ENCODE measurements at places on chromosomes 7 and 10.

GRCh38 chr10:77699080-77699645 lies 61.6 kb upstream of the KCNMA1 start:
- no peak for DNase-seq

GRCh38 chr7:6020371-6021286 lies 10.5 kb upstream of the ANKRD61 start:
- no peak for DNase-seq

GRCh38 chr10:126252884-126253610 lies 135.2 kb downstream of the ADAM12 start:
- no peak for DNase-seq

GRCh38 chr7:148148456-148148855 lies 442.1 kb upstream of the C7orf33 start:
- DNase-seq, result no peak

- DNase-seq, result no peak
These were observed 71.9 kb downstream of the WIPF3 start for GRCh38 chr7:29878081-29878688.

- DNase-seq, result no peak
These were observed 134.3 kb upstream of the ZMIZ1 start for GRCh38 chr10:78934532-78934898.

DNA sequence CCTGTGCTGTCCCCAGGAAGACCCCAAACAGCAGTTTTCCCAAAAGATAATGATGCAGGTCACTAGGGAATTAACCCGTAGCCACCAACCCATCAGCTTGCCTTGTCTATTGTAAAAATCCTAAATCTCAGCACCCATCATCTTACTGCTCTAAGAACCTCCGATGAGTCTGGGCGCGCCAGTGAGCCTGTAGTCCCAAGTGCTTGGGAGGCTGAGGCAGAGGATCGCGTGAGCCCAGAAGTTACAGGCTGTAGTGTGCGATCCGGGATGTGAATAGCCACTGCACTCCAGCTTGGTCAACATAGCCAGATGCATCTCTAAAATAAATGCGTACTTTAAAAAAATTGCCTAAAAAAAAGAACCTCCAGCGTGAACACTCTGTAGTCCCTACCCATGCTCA lies 951 bp downstream of the AS3MT start:
- DNase-seq, result no peak

GRCh38 chr10:127996586-127996985 lies 89.7 kb downstream of the PTPRE start:
- no peak for DNase-seq

GRCh38 chr10:79242620-79243152 lies 104.6 kb upstream of the PPIF start:
- peak; percentile 91 for DNase-seq

DNA sequence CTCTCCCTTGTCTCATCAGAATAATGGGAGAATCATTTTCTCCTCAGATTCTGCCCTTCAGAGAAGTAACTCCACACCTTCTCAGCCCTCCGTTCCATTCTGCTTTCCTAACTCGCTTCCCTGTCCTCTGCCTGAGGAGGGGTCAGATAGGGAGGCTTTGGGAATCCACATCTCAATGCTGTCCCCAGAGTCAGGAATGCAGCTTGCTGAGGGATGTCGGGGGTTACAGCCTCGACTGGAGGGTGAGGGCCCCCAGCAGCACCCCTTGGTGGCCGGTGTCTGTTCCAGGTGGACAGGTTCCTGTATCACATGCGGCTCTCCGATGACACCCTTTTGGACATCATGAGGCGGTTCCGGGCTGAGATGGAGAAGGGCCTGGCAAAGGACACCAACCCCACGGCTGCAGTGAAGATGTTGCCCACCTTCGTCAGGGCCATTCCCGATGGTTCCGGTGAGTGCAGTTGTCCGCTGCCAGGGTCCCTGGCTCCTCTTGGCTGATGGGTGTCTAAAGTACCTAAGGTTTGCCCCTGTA lies 6.9 kb downstream of the HKDC1 start:
- no peak for DNase-seq

- no peak for DNase-seq
These were observed 167.4 kb upstream of the SH2B2 start for GRCh38 chr7:102119213-102119651.

DNA sequence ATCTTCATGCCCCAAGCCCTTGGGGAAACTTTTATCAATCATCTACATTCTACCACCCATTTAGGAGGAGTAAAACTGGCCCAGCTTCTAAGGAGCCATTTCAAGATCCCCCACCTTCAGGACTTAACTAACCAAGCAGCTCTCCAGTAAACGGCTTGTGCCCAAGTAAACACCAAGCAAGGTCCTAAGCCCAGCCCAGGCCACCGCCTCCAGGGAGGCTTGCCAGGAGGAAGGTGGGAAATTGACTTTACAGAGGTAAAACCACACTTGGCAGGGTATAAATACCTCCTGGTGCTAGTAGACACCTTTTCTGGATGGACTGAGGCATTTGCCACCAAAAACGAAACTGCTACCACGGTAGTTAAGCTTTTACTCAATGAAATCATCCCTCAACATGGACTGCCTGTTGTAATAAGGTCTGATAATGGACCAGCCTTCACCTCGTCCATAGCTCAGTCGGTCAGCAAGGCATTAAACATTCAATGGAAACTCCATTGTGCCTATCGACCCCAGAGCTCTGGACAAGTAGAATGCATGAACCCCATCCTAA lies 5.6 kb downstream of the AKR1B15 start:
- DNase-seq, result no peak

GRCh38 chr10:16259726-16260125 lies 177.1 kb upstream of the PTER start:
- no peak for DNase-seq

GRCh38 chr10:18261063-18261610 lies 120.9 kb downstream of the CACNB2 start:
- DNase-seq, result no peak

GRCh38 chr10:113356794-113357680 lies 195.8 kb upstream of the HABP2 start:
- DNase-seq, result no peak

- DNase-seq, result no peak
These were observed 196.3 kb downstream of the CDCA7L start for GRCh38 chr7:21749378-21749777.

GRCh38 chr7:92557249-92557648 lies 28.7 kb downstream of the RBM48 start:
- no peak for DNase-seq

GRCh38 chr10:97744405-97745035 lies 7.6 kb downstream of the ZFYVE27 start:
- DNase-seq, result no peak

- no peak for DNase-seq
These were observed 157.8 kb downstream of the FGFR2 start for GRCh38 chr10:121440461-121440860.

DNA sequence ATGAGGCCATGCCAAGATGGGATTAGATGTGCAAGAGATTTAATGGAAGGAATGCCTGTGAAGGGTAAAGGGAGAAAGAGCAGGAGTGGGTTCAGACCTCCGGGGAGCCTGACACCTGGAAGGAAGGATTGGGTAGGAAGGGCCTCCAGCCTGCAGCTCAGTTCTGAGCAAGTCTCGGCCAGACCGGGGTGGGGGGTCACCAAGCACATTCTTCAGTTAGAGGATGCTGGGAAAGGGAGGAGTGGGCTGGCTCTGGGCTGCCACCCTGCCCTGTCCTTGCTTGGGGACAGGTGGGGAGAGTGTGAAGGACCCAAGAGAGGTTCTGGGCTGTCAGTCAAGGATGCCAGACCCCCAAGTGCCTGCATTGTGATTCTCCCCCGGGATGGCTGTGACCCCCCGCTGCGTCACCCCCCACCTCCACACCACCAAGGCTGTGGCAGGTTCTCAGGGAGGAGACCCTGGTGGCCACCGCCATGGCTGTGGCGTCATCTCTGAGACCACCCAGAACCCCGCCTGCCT lies 16.5 kb upstream of the PRKAG2 start:
- DNase-seq, result no peak

- DNase-seq, result no peak
These were observed 63.6 kb upstream of the FZD8 start for GRCh38 chr10:35705671-35706070.

DNA sequence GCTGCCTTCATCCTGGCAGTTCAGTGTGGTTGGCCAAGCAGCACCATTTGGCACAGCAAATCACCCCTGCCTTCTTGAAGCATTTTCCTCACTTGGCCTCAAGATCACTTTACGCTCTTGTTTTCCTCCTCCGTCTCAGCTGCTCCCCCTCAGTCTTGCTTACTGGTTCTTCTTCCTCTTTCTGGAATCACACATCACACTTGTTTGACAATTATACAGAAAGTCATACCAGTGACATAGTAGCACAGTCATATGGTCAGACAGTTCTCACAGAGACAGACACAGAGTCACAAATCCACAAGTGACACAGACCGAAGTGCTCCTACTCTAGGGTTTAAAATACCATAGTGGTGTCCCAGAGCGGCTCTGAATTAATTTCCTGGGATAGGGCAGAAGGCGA lies 43.8 kb upstream of the ARL4A start:
- no peak for DNase-seq

GRCh38 chr7:138563808-138564207 lies 103.7 kb downstream of the TRIM24 start:
- DNase-seq, result no peak

DNA sequence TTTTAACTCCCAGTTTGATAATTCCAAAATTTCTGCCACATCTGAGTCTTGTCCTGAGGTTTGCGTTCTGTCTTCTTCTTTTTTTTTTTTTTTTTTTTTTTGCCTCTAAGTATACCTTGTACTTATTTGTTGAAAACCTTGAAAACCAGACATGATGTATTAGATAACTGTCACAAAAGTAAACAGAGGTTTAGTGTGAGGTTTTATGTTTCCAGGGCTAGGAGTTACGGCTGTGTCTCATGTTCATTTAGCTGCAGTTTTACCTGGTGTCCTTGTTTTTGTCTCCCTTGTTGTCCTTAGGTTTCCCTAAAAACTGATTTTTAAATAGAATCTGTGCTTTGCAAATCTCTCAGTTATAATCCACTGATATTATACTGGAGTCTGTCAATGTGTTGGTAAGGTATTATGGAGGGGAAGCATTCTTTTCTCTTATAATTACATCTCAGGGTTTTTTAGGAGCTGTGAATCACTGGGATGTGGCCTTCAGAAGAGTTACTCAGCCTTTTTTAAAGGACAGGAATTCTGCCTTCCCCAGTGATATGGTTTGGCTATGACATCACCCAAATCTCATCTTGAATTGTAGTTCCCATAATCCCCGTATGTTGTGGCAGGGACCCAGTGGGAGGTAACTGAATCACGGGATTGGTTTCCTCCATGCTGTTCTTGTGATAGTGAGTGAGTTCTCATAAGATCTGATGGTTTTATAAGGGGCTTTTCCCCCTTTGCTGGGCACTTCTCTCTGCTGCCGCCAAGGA lies 95.0 kb downstream of the CDCA7L start:
- no peak for DNase-seq

DNA sequence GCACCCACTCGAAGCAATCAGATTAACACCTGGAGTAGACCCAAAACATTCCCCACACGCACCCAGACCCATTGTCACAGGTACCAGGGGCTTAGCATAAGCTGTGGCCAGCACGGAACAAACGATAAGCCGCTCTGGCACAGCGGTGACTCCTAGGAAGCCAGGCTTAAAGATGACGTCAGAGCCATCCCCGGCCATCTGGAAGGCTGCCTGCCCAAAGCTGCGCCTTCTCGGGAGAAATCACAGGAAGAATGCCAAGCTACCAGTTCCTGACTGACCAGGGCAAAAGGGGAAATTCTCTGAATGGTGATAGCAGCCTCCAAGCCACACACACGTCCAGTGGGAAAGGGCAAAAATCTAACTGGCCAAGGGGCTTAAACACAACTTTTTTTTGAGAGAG lies 13.0 kb upstream of the WIPI2 start:
- DNase-seq, result no peak

DNA sequence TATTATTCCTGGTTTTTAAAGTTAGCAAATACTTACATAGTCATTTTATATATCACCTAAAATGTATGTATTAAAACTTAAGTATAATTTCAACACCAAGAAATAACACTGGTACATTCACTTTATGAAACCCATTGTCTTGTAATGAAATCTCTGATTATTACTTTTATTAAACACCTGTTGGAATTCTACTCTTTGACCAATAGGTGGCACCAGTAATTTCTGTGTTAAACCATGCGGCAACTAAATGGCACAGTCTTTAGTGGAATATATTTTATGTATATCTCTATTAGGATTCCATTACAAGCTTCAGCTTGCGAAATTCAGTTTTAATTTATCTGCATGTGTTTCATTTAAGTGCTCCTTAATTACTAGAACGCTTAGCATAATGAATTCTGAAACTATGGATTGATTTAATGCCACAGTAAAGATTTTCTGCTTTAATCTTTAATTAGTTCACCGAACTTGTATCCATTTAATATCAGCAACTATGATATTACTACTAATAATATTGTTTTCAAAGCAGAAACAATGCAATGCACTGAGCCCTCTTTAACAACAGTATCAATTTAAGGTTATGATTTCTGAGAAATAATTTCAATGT lies 181.3 kb downstream of the MAGI2 start:
- peak; percentile 16 for DNase-seq

DNA sequence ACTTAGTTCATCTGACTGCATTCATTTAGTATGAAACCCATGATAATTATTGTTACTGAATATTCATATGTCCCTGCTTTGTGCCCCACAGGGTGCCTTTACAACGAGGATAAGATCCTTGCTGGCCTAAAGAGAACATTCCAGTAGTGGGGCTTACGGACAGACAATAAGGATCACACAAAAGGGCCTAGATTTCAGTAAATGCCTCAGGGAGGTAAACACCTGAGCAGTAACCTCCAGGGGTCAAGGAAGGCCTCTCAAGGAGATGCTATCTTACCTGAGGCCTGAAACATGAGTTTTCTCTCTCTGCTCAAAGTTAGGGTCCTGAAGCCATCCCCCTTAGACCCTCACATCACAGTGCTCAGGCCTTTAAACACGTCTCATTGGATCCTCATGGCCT lies 228.7 kb downstream of the TCF7L2 start:
- DNase-seq, result no peak

DNA sequence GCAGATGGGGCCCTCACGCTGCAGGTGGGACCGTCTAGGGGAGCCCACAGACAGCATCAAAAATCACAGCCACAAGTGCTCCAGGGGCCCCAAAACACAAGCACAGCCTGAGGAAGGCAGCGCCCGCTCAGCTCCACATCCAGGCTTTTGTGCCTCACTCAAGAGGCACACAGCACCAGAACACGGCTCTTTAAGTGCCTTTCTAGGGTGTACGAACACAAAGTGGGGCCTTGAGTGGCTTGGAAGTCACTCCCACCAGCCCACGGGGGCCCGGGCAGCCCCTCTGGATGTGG lies 65.2 kb downstream of the DIP2C start:
- no peak for DNase-seq

- peak; percentile 75 for DNase-seq
These were observed 528 bp upstream of the TNRC18 start for GRCh38 chr7:5423976-5424748.
